GM13977 (cell line): ENCODE measurements at places on chromosomes 12 and 14.

GRCh38 chr12:76029982-76030340, 1.6 kb downstream of the PHLDA1 start:
- no peak for DNase-seq

DNA sequence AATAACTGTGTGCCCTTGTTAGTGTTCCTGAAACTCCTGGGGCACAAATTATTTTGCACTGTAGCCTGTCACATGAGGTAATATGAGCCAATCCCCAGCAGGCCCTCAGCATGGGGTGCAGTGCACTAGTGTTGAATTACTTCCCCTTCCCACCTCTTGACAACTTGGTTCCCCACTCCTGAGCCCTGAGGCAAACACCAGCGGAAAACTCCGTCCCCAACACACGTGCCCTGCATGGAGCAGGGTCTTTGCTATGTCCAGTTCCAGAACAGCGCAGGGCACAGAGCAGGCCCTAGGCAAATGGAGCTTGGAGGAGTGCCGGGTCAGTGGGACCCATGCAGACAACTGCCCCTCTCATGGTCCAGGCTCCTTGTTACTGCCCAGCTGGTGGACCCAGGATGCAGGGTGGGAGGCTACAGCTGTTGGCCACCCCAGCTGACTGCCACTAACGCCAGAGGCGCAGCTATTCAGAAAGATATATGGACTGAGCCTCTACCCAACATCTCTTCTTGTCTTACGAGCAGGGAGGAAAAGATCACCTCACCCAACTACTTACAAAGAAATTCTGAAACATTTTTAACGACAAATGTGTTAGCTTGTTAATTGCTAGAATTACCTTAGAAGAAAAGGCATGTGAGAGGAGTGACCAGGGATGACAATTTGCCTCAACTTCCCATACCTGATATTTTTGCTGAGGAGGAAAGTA, 71.6 kb downstream of the NT5DC3 start:
- no peak for DNase-seq

DNA sequence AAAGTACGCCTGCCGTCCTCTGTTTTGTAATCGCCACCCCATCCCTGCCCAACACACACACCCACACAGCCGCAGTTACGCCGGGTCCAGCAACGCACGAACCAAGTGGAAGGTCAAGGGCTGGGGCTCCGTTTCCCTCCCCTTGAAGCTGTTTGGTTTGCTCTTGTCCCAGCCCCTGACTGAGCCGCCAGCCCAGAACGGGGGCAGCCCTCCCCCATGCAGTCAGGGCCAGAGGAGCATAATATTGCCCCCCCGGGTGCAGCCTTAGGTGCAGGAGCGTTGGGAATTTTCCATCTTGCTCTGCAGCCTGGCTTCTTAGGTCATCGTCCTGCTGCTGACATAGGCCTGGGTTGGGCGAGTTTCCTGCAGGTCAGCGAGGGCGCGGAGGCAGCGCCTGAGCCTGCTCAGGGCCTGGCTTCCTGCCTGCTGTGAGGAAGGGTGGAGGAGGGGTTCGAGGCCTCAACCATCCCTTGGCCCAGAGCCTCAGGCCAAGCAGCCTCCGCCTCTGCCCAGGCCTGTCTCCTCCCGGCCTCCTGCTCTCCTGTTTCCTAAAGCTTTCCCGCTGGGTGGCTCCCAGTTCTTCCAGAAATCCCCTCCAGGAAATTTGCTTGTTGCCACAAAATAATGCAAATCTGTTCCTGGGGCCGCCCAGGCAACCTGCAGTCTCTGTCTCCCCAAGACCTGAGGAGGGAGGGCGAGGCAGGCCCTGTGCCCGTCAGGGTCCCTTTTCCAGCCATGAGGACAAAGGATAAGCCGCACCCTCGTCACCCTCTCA, 44.5 kb downstream of the PSMA6 start:
- DNase-seq = no peak

DNA sequence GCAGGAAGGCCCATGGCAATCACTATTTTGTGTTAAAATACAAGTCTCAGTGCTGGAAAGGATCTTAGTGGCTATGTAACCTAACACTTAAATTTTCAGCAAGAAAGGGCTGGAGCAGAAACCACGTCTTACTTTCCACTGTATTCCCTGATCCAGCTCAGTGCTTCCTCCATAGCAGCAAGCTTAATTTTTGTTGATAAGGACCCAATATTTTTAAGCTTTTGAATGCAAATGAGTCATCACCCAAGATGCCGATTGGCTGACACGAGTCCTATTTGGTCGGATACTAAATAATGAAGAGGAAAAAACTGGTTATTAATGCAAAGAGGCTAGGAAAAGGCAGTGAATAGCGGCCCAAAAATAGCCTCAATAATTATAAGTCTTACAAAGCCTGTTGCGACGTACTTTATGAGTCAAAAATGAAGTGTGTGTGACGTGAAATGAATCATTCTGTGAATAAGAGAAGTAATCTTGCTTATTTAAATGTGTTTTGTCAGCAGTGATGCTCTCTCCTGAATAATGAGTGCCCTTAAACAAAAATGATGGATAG, 46.9 kb upstream of the IGF1 start:
- no peak for DNase-seq

- DNase-seq = no peak
These were observed 142.8 kb downstream of the FUT8 start for GRCh38 chr14:65555358-65555757.

GRCh38 chr12:16603916-16604575, 1.9 kb downstream of the LMO3 start:
- no peak for DNase-seq

GRCh38 chr12:97638739-97639138, 176.1 kb downstream of the RMST start:
- DNase-seq = no peak

DNA sequence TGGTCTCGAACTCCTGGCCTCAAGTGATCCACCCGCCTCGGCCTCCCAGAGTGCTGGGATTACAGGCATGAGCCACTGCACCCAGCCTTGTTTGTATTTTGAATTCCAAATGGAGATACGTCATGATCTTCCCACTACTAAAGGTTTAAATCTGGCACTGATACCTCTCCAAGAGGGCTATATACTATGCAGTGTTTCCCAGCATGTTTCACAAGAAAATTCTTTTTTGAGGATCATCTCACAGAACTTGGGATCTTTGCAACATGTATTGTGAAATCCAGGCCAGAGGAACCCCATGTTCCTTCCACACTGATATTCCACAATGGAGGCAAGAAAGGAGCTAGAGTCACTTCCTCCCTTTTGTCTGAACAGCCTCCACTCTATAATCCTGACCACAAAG, 112.7 kb downstream of the NT5DC3 start:
- no peak for DNase-seq

GRCh38 chr12:5907807-5908206, 37.3 kb downstream of the ANO2 start:
- DNase-seq = no peak

- DNase-seq = no peak
These were observed 7.5 kb upstream of the G2E3 start for GRCh38 chr14:30551460-30551859.

GRCh38 chr14:49463146-49463545, 123.0 kb downstream of the RPS29 start:
- no peak for DNase-seq

- no peak for DNase-seq
These were observed 1.6 kb downstream of the ZFP36L1 start for GRCh38 chr14:68791078-68791901.

GRCh38 chr12:68036642-68037041, 47.4 kb downstream of the IFNG-AS1 start:
- no peak for DNase-seq

GRCh38 chr14:85948153-85948552, 418.2 kb downstream of the FLRT2 start:
- no peak for DNase-seq

DNA sequence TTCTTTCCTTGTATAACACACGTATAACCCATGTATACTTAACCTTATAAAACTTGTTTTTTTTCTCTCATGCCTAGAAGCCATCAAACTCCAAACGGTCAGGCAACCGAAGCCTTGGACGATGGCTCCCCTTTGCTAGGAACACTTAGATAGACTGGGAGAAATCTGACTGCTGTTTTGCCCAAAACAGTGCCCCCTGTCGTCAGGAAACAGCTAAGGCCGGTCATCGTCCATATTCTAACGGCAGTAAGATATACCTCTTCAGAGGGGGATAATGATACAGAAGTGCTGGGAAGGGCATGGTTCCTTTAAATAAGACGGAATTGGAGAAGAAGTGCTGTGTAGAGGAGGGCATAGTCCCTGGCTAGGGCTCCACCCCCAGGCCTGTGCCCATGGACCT, 130.5 kb downstream of the SLC41A2 start:
- no peak for DNase-seq

DNA sequence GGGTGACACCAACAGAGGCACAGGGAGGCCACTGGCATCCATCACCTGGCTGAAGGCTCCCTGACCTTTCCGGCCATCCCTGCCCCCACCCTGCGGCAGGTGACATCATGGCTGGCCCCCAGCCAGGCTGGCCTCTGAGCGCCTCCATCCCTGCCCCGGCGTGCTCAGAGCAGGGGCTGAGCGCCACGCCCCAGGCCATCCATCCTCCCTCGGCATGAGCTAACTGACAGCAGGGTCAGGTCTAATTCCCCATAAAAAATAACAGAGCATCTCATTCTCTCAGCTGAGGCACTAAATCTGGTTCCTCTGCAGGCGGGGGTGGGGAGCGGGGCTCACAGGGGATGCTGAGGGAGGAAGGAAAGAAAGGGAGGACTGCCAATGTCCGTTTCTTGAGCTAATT, 50.7 kb downstream of the PRIMA1 start:
- DNase-seq = no peak

DNA sequence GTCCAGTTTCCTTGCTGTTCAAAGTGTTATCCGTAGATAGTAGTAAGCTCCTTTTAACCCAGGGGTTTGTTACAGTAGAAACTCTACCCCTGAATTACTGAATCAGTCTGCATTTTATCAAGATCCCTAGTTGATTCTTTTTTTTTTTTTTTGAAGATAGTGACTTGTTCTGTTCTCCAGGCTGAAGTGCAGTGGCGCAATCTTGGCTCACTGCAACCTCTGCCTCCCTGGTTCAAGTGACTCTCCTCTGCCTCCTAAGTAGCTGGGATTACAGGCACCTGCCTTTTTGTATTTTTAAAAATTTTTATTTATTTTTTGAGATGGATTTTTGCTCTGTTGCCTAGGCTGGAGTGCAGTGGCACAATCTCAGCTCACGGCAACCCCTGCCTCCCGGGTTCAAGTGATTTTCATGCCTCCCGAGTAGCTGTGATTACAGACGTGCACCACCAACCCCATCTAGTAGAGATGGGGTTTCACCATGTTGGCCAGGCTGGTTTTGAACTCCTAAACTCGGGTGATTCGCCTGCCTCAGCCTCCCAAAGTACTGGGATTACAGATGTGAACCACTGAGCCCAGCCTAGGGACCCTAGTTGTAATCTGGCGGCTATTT, 10.5 kb downstream of the LARP4 start:
- no peak for DNase-seq

DNA sequence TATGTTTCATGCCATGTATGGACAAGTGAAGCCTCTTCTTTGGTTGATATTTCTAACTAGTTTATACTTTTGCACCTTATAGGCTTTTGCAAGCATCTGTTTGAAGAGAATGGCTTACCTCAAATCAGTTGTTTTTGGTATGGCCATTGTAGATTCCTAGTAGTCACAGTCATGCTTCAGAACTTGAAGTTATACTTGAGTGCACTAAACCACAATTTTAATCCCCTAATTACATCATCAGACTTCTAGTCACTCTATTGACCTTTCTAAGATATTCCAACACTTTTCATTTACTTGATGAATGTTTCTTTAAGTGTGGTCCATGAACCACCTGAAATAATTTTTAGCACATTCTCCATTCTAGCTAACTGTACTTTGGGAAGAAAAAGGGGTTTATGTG, 18.6 kb upstream of the KLRB1 start:
- DNase-seq = no peak

DNA sequence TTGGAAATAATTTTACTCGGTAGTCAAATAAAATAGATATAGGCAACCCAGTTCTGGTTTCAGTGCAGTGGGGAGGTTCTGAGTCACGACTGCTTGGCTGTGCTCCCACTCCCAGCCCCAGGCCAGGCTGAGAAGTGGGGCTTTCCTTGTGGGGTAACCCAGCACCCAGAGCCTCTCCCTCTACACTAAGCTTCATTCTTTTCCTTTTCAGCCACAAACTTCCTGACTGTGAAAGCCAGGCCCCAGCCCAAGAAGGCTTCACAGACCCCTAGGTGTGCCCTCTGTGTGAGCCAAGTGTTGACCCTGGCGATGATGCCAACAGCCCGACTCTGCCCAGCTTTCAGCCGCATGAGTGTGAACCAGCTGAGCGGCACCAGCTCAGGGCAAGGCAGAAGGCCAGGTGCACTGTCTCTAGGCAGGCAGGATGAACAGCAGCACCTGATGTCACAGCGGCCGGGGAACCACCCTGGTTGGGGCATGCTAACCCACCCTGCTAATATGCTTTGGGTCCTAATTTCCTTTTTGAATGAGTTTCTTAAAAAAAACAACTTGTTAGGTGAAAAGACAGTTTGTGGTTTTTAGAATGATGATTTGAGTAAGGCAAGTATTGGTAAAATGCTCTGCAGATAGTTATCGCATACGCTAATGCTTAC, 42.2 kb upstream of the ATP23 start:
- peak; percentile 83 for DNase-seq

- DNase-seq = no peak
These were observed 115.0 kb downstream of the RTN1 start for GRCh38 chr14:59755409-59756135.

DNA sequence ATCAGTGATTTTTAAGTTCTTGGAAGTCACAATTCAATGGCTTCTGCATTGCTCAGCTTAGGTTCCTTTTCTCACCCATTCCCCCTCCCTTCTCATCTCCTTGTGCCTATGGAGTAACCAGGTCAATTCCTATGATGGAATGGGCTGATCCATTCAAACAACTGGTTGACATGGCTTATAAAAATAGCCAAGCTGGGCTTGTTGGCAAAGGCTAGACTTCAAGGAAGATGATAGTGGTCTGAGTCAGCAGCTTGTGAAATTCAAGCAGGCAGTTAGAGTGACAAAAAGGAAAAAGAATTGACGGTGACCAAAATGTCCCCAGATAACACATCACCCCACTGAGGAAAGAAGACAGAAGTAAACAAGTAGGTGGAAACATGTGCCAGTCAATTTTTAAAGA, 119.9 kb upstream of the PCED1B start:
- no peak for DNase-seq

DNA sequence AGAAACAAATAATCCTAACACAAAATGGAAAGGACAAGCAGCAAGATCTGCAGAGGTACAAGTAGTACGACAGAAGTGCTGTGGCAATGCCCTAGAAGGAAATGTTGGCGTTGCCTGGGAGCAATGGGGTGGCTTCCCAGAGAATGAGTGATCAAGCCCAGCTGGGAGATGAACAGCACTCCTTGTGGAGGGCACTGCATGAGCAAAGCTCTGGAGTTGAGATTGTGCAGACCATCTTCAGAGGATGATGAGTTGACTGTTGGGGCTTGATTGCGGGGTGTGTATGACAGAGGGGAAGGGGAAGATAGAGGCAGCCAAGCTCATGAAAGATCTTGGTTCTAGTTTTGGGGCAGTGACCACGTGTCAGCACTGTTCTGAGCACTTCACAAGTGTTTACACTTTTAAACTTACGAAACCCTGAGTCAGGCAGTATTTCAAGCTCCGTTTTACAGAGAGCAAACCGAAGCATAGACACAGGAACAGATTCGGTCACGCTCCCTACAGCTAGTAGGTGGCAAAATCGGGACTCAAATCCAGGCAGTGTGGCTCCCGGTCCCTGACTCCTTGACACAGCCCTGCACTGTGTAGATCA, 127.2 kb upstream of the LHX5 start:
- DNase-seq = no peak

GRCh38 chr12:38124247-38125012, 192.1 kb upstream of the ALG10B start:
- no peak for DNase-seq

- no peak for DNase-seq
These were observed 123.7 kb downstream of the PIWIL1 start for GRCh38 chr12:130461447-130461815.
